ENCODE measurements at places on chromosomes 5 and 9.

GRCh38 chr5:163623986-163624385, 118.6 kb downstream of the MAT2B start:
- no peak for DNase-seq

DNA sequence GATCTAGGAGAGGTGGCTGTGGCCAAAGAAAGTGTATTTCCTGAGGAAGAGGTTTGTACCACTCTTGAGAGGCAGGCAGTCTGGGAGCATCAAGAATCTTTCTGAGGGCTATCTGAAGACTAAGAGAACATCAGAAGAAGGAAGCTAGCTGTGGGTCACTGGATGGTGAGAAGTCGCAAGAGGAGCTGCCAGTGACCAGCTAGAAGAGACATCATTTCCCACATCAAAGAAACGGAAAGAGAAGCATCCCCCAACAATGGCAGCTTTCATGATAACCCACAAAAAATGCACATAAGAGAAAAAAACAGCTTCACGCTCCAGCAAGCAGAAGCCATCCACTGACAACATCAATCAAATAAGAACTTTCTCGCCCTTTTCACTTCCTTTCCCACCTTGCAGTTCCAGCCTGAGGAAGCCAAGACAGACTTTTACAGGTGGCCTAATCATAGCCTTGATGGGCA, 25.0 kb upstream of the CEP78 start:
- no peak for DNase-seq

- no peak for DNase-seq
These were observed 16.4 kb upstream of the SPINK6 start for GRCh38 chr5:148186248-148187003.

GRCh38 chr9:78316166-78316892, 19.4 kb downstream of the PSAT1 start:
- no peak for DNase-seq

GRCh38 chr5:115180165-115180709, 10.5 kb upstream of the TRIM36 start:
- DNase-seq = no peak

DNA sequence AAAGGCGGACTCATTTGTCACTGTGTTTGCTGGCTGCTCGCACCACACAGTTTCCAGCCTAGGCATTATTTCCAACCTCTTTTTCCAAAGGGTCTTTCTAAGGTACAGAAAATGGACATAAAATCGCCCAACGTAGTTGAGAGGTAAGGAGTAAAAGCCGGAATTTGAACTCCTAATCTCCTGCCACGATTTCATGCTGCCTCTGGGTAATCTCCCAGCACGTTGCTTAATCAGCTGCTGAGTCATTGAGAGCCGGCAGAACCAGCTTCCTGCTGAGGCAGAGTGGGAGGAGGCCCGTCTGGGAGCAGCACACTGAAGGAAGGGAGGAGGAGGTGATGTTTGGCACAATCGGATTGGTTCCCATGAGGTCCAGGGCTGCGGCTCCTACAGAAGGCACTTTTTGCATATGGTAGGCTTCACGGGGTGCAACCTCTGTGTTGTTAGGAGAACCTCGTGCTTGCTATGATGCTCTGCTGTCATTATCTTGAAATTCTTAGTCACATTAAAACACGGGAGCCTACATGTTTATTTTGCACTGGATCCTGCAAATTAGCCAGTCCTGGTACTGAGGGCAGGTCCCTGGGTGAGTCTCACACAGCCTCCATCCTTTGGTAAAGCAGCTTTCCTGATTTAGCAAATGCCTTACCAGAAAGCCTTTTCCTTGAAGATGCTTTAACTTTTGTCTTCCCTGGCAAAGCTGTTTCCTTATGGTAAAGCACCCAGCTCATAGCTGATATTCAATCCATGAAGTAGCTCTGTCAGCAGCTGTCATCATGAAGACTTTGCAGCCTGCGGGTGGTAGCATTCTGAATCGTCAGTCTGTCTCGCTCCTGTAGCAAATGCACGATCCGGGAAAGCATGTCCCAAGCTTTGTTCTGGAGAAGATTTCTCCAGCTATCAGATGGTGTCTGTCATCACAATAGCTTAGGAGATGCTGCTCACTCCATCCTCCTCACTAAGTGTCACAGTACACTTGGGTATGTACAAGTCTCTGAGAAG, 191.6 kb upstream of the MSX2 start:
- DNase-seq = no peak

DNA sequence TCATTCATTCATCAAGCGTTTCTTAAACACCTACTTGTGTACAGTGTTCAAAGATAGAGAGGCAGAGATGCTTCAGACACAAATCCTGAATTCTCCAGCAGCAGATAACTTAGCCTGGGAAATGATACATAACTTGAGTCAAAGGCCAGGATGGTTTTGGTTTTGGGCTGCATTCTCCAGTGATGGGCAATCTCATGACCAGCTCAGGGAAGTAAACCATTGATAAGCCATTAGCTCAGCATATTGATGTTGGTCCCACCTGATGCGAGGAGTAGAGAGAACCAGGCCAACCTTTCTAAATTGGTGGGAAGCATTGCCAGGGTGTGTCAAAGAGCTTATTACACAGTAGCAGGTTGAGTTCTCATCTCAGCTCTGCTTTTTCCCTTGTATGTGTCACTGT, 53.0 kb downstream of the SH3RF2 start:
- DNase-seq = no peak

- DNase-seq = no peak
These were observed 113.5 kb downstream of the CAAP1 start for GRCh38 chr9:26779062-26779461.

- DNase-seq = no peak
These were observed 13.6 kb upstream of the GARNL3 start for GRCh38 chr9:127250896-127251391.

DNA sequence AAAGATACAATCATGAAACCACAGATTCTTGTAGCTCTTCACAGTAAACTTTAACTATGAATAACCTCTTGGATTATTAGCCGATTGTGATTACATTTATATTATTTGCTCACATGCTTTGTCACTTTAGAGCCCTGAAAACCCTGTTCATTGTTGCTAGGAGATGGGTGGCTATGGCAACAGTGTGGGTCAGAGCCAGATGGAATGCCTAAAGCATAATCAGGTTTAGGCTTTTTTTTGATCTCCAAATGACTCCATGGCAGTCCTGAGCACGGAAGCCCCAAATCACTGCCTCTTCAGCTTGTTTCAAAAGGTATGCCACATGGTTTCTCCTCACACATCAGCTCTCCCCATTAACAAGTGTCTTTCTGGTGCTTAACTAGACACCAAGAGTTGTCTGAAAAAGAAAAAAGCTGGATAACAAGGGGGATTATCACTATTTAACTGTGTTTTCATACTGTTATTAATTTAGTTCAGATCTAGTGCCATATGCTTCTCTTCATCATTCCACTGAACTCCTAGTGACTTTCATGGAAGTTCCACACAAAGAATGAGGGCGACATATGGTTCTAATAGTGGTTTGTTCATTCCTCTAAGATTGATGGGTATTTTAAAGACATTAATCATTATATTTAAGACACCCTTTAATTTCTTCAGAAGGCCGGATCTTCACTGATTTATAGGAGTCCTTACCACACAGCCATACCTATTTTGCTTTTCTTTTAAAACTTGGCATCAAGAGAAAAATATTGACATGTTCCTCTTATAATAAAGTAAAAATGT, 88.8 kb upstream of the PAM start:
- no peak for DNase-seq

DNA sequence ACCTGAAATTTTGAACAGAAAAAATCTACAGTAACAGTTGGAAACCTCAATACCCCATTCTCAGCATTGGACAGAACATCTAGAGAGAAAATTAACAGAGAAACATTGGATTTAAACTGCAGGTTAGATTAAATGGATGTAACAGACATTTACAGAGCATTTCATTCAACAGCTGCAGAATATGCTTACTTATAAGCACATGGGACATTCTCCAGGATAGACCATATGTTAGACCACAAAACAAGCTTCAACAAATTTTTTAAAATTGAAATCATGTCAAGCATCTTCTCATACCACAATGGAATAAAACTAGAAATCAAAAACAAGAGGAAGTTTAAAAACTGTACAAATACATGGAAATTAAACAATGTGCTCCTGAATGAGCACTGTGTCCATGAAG, 316.3 kb downstream of the FAM170A start:
- DNase-seq = no peak

DNA sequence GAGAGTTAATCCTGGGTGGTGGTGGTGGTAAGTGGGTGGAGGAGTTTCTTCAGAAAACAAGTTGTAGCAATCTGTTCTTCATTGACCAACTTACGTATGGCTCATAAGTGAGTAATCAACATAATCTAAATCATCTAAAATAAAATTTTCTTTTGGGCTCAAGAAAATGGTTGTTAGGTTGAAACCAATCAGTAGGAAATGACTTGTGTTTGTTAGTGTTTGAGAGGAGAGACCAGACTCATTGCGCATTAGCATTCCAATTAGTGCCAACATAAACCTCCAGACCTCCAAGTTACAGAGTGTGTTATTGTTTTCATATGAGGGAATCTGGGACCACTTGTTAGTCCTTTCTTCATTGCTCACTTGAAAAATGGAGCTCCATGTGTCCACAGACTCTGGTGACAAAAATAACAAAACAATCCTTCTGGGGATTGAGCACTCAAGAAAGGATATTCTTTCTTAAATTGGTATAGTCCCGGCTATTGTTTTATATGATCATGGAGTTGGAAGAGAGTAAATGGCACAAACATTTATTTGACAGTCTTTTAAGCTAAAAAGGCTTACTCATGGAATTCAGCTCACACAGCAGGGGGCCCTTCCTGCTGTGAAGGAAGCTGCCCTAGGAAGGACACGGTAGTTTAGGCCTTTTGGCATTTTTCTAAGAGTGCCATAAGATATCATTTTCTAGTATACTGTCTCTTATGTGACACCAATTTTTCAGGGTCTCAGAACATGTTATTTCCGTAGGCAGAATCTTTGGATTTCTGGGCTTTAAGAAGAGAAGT, 441.1 kb downstream of the EBF1 start:
- no peak for DNase-seq

DNA sequence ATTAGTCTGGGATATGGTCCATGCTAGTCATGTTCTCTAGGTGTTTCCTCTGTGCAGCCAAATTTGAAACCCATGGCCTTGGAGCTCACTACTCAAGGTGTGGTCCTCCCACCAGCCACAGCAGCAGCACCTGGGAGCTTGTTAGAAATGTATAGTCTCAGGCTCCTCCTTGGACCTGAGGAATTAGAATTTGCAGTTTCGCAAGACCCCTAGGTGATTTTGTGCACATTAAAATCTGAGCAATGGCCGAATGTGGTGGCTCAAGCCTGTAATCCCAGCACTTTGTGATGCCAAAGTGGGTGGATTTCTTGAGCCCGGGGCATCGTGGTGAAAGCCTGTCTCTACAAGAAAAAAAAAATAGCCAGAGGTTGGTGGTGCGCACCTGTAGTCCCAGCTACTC, 72.3 kb upstream of the NEK6 start:
- no peak for DNase-seq

- no peak for DNase-seq
These were observed 10.8 kb downstream of the KCNV2 start for GRCh38 chr9:2727966-2728613.

DNA sequence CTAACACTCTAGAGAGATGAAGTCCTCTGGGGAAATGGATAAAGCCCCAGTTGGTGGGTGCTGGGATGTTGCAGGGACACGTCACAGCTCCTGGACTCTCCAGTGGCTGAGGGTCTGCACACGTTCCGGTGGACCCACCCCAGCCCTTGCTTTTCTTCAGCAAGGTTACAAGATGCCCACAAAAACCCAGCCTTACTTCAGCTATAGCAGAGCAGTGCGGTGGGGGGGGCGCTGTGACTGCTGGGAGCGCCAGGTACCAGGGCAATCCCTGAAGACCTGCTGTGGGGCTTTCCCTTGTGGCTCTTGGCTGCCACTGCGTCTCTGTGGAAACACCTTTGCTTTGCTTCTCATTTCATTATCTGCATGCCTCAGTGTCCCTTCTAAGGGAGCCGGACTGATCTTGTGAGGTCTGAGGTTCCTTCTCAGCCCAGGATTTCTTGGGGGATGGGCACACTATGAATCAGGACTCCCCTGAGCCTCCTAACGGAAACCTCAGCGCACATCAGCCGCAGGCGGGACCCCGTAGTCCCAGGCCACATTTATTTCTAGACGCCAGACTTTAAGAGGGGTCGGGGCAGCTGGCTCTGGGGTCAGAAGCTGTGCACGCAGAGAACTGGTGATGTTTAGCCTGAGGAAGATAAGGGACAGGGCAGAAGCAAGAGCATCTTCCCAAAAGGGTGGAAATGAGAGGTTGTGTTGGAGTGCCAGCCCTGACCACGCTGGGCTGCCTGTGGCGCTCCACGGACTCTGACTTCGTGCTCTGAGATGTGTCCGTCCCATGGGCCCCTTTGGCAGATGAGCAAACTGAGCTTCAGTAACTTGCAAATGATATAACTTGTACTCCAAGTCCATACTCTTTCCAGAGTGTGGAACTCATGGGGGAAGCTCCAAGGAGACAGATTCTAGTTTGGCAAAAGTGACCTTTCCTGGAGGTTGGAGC, 106.8 kb downstream of the WNK2 start:
- DNase-seq = no peak

GRCh38 chr5:25488119-25488518, 843.3 kb upstream of the CDH10 start:
- no peak for DNase-seq

- no peak for DNase-seq
These were observed 102.9 kb upstream of the RAD23B start for GRCh38 chr9:107180206-107180605.

DNA sequence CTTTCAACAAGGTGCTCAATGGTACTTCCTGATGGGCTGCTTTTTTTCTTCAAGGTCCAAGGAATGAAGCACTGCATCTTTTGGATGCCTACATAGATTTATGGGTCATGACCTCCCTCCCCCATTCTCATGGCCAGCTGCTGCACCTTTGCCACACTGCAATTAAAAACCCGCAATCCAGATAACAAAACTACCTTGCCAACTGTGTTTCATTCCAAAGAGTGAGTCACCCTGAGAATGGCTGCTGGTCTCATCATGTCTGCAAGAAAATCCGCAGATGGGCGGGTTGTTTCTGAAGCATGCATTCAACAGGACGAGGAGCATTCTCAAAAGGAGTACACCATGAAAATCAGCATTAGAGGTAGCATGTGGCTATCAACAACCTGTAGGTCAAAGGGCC, 139.8 kb downstream of the ELAVL2 start:
- DNase-seq = no peak

DNA sequence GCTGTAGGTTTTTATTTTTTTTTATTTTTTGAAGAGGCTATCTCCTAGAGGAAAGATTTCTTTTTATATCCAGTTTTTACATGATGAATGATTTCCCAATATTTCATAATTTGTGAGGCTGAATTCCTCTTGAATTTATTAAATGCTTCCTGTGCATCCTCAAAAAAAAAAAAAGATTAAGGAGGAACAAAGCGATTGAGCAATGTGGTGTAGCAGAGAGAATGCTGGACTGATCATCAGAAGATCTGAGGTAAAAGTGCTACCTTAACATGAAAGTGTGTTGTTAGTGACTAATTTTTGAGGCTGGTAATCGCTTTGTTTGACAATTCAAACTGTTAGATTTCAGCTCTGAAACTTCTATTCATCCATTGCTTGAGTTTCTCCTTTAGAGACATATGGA, 125.1 kb downstream of the ESM1 start:
- DNase-seq = no peak

- no peak for DNase-seq
These were observed 5.4 kb upstream of the CD180 start for GRCh38 chr5:67201897-67202549.

- no peak for DNase-seq
These were observed 59.9 kb downstream of the ROPN1L start for GRCh38 chr5:10501554-10502075.

- DNase-seq = no peak
These were observed 20.8 kb downstream of the DAB2IP start for GRCh38 chr9:121672213-121672612.

GRCh38 chr9:38089387-38090165, 20.5 kb upstream of the SHB start:
- DNase-seq = no peak

- no peak for DNase-seq
These were observed 14.8 kb upstream of the SLC30A5 start for GRCh38 chr5:69078921-69079540.
